Inflammatory macrophage (primary cell): ENCODE measurements at places on chromosomes 3 and 15.
A peak's percentile ranks its signal among the peaks of the same experiment; 100 is the strongest.

DNA sequence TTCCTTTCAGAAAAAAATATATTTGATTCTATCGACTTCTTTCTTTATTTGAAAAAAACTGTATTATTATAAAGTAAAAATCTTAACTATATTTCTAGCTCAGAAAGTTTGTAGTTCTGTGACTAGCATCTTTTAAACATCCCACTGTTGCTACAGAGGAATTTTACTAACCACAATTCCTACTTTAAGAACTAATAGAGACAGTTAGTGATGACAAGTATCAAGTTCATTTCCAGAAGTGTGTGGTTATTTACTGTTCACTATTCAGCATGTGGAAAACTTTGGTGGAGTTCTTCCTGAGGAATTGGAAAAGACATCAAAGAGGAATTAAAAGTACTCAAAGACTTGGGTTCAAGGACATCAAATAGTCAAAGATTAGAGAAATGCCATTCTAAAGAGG, 524.1 kb upstream of the CBLB start:
- no peak for DNase-seq

GRCh38 chr3:174675406-174675805, 183.7 kb upstream of the NAALADL2 start:
- no peak for DNase-seq

DNA sequence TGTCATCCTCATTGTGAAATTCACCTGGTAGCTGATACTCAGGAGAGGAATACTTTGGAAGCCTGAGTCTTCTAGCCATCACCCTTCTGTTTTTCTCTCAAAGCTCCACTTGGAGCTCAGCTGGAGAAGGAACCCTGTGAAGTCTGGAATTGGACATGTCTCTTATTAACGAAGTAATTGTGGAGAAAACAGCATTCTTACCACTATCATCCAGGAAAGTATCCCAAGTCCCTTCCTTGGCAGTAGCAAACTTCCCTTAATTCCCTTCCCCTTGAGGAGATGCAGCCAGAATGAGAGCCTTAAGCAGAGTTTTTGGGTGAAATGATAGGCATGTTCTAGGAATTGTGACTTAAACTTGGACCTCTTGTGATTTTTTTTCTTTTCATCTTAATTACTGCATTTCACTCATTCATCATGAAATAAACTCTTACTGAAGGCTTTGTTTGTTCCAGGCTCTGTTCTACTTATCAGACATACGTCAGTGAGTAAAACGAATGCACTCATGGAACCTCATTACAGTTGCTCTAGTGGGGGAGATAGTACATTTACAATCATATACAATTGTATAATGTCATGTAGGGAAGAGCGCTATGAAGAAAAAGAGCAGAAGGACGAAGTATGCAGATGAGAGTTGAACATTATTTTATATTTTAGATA, 30.5 kb upstream of the TCF12 start:
- no peak for DNase-seq

GRCh38 chr15:88484682-88485331, 17.3 kb downstream of the MRPS11 start:
- no peak for DNase-seq

DNA sequence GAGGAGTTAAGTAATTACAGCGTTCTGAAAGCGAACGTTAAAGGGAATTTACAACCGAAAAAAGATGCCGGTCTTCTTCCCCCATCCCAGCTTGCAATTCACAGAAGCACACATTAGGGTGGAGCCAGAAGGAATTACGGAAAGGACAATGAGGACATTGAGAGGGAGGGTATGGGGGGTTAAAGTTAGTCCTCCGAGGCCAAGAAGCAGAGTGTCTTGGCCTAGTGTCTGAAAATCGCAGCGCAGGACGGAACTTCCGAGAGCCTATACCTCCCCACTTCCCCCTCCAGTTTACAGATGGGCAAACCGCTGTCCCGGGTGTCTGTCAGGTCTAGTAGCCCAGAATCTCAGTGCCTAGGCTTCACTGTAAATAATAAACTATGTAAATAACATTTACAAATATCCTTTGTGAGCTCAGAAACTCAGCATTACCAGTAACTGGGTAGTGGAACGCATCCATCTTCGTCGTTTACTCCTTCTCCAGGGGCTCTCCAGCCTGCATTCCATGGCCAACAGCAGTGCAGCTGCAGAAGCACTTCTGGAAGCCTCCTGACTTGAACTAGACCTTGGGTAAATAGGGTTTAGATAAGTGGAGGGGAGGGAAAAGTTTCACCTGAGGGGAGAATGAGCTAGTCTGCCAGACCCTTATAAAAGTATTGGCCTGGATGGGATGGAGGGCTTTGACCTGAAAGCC, 922 bp downstream of the ADPRH start:
- DNase-seq: peak; percentile 71

DNA sequence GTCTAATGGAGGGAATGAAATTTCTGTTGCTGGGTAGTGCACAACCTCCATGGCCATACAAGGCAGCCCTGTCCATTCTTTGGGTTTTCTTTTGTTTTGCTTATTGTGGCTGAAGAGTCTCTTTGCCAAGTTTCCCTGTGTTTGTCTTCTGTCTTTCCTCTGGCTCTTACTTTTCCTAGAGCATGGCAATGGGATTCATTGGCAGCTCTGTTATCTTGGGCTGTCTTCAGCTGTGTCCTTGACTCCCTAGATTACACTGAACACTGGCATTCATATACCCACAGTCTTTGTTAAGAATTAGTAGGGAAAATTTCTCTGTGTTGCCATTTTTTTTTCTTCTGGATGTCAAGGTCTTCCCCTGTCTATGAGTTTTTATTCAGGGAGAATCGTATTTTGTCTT, 16.1 kb upstream of the DCBLD2 start:
- no peak for DNase-seq

DNA sequence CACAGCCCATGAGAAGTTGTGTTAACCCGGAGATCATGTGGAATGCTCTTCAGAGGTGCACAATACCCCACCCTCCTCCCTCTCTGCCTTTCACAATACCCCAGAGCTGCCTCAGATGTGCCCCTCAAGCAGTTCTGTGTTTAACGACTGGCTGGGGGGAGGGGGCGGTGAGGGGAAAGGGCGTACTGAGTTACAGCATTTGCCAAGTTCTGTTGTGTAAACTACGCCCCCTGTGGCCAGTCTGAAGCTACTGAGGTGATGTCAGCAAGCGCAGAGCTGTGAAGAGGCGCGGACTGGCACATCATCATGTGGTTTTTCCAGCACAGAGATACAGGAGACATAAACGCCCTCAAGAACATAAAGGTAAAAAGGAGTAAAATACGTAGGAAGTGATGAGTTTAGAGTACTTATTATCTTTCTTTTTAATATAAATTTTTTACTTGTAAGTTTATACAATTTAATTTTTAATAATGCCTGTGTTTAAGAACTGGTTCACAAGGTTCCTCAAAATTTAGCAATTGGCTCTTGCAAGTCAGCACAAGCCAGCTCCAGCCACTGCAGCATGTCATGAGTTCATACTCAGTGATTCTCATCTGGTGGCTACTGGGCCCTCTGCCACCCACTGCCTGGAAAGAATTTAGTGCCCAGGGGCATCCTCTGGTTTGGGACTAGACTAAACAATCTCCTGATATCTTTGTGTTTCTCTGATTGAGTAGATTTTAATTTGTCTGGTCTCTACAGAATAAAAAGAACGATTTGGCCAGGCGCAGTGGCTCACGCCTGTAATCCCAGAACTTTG, 1.7 kb downstream of the EPB42 start:
- peak; percentile 54 for DNase-seq

GRCh38 chr3:157512534-157512933, 9.3 kb upstream of the VEPH1 start:
- DNase-seq: no peak

DNA sequence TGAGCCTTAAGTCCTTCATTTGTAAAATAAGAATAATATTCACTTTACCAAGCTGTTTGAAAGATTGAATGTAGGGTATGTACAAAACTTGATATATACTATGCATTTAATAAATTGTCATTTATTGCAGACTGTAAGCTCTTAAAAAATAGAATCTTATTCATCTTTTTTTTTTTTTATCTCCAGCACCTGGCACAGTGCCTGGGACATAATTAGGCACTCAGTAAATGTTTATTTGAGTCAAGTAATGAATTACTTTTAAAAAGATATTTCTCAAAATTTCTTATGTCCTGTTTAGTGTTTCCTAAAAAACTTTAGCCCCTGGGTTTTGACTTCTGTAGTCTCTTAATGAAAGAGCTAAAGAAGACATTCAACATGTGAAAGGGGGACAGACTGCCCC, 71.7 kb downstream of the TOP2B start:
- no peak for DNase-seq

DNA sequence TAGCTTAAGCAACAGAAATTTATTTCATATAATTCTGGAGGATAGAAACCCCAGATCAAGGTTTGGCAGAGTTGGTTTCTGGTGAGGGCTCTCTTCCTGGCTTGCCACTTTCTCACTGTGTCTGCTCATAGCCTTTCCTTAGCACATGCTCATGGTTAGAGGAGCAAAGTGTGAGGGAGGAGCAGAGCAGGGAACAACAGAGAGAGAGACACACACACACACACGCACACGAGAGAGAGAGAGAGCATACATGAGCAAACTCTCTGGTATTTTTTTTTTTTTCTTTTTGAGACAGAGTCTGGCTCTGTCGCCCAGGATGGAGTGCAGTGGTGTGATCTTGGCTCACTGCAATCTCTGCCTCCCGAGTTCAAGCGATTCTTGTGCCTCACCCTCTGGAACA, 36.8 kb upstream of the ZDHHC23 start:
- DNase-seq: no peak
